ENCODE measurements at places on chromosomes 3 and 15.

- no peak for DNase-seq
Measured at GRCh38 chr3:147354623-147355022, 51.7 kb downstream of the ZIC4 start.

GRCh38 chr3:192819001-192819569 is 91.7 kb upstream of the FGF12 start:
- DNase-seq: no peak

DNA sequence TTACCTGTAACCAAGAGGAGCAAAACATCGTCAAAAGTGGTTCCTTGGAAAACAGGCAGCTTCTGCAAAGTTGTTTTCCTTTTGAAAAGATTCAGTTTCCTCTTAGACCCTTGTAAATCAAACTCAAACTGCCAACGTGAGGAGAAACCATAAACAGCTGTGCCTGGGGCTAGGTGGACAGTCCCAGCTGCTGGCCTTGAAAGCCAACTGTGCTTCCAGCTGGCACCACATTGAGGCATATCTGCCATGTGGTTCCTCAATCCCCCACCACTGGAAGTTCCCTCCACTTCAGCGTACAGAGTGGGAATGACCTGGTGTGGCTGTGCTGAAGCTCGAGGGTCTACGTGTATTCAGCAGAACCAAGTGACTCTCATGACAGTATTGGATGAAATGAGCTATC is 40.9 kb downstream of the HRH1 start:
- DNase-seq: no peak

DNA sequence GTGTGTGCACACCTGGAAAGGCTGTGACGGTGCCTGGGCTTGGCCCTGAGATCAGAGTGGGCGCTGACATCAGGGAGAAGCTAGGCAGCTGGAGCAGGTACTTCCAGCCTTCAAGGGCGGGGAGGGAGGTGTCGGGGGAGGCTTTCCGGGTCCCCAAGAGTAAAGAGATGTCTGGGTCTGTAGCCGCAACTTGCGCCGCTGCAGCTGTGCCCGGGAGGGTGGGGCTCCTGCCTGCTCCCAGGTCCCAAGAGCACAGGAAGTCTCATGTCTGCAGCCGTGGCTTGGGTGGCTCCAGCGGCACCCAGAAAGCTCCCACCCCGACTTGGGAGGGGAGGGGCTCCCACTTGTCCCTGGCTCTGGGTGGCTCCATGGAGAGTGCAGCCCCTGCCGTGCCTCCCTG is 103.2 kb upstream of the BNIP2 start:
- no peak for DNase-seq

GRCh38 chr15:90868261-90868689 is at the start of gene FURIN:
TSS of gene FURIN (plus strand) at chr15:90868588. CDS start at chr15:90875741, 7,153 bp downstream.
- no peak for DNase-seq

DNA sequence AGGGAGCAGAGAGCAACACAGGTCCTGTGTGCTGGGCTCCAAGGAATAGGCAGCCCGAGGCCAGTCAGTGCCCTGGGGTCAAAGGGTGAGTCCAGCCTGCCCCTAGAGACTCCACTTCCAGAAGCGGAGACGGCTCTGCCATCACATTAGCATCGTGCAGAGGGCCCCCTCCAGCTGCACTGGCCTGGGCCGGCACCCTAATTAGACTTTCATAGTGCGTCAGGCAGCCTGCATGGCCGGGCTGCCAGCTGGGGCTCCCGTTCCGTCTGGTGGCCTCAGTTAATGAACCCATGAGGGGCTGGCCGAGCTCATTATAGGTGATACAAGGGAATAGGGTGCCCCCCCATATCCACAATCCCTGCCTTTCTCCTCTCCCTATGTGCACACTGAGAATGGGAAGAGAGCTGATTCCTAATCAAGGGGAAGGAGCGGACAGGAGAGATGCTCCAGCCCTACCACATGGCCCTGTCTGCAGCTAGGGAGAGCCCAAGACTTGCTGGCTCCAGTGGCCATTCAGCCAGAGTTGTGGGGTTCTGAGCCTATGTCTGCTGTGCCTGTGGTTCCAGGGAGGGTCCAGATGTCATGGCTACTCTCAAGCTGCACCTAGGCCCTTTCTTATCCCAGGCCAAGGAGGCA is 128.0 kb downstream of the SRGAP3 start:
- DNase-seq: no peak

DNA sequence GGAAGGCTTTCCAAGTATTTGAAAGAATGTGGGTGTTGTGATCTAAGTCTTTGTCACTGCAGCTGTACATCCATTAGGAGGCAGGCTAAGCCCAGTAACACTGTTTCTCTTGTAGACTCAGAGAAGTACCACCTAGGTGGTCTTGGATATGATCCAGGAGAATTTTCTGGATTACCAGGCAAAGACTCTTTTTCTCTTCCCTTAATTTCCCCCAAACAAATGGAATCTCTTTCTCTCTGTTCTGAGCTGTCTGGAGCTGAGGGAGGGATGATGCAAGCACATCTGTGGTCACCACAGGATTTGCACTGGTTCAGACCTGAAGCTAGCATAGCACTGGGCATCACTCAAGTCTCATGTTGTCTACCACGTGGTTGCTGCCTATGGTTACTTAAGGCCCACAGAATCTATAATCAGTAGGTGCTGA is 227.6 kb downstream of the NECTIN3 start:
- no peak for DNase-seq

DNA sequence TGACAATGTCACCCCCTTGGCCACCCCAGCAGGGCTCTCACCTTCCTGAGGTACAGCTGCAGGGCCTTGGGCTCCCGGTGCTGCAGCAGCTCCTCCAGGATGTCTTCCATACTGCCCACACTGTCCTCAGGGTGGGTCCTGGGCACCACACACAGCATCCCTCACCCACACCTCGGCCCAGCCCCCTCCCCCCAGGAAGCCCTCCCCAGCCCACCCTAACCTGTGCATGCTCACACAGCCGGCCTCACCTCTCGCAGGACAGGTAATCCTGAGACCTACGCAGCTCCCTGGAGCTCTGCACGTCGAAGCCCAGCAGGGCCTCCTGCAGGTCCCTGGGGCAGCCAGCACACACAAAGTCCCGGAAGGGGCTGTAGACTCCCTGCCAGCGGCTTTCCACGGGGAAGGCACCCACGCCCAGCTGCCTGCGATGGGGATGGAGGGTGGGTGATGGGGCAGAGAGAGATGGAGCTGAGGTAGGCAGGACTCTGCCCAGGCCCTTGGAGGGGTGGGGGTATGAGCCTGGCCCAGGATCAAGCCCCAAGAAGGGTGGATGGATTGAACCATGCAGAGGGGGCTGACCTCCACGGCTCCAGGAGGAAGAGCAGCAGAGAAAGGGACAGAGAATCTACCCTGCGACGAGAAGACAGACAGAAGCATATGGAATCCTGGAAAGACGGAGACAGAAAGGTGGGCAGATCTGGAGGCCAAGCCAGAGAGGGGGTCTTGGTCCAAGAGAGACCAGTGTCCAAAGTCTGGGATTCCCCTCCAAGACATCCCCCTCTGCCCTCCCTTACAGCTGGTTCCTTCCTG is 16.7 kb downstream of the ALS2CL start:
- DNase-seq: no peak

DNA sequence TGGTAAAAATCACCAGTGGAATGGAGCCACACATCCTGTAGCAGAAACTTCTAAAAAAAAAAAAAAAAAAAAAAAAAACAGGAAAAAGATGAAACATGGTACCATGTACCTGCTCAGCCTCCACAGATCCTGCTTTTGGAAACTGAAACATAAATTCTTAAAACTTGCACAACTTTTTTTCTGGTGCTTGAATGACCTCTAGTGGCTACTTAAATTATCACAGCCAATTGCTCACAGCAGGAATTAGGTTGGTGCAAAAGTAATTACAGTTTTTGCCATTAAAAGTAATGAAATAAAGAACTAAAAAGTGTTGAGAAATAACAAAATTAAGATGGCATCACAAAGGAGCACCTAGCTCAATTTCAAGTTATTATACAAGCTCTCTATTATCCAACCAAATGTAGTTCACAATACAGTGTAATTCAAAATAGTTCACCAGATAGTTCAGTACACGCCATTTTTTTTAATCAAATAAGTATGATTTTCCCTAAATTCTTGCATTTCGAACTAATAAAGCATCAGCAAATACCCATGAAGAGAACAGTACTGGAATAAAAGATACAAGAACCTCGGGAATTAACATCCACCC is 80.6 kb downstream of the ULK4 start:
- no peak for DNase-seq

- no peak for DNase-seq
Measured at GRCh38 chr15:52496175-52496574, 32.5 kb downstream of the MYO5A start.

DNA sequence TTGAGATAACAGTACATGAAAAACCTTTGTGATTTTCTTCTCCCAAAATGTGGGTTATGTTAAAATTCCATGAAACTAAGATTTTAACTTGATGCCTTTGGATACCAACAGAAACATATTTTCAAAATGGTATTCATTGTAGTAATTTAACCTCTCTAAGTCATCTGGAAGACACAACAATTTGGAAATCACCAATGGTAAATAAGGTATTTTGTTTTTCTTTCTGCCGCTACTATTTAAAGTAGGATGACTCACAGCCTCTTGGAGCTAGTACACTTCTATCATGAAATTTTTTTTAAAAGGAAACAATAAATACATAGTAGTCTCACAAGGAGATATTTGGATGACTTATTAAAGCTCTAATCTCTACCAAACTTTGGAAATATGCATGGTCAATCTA is 291.6 kb upstream of the VEPH1 start:
- DNase-seq: no peak

DNA sequence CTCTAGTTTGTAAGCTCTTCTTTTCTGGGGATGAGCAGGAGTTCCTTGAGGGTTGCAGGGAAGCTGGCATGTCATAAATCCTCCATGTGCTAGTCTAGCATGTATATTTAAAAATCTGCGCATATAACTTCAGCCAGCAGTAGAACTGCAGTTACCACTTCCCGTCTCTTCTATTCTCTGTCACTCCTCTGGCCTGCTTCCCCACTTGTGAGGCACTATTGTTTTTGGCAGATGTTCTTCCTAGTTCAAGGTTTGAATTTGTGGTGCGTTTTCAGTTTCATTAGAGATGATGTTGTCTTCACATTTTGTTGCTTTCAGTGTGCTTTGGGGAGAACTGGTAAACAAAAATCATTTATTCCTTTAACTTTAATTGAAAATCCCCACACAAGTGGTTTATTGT is 169.1 kb upstream of the ZPLD1 start:
- DNase-seq: no peak

DNA sequence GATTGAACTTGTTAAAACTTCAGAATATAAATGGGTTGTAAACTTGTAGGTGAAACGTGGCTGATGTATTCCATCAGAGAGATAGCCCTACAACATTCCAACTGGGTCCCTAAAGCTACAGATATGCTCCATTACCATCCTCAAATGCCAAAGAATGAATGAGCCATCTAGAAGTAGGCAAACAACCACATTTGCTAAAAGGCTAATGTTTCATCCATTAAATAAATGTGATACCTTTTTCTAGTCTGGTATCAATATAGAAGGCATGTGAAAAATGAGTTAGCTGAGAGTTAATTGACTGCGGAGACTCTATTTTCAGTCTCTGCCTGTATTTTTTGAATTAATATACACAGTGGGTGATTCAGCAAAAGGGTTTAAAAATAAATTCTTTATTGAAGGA is 203.8 kb downstream of the RBMS3 start:
- DNase-seq: no peak

GRCh38 chr3:109478614-109479013 is 141.3 kb upstream of the DPPA4 start:
- no peak for DNase-seq

DNA sequence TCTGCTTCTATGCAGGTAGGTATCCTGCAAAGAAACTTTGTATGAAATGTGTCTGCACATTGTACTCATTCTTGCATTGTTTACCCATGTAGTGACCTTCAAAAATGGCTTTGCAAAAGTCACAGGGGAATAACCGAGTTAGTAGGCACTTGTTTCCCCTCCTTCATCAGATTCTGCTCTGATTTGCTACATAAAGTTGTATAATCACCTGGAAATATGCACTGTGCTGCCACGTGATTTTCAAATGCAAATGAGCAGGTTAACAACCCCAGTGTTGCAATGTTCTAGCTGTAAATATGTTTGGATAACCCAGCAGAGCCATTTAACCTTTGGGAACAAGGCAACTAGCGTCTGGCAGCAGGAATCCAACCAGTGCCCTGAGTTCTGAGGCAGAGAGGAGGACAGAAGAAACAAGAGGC is at the start of gene KNG1:
Gene KNG1, plus strand, starts transcription at position 321 of the 419 bp plus-strand sequence. CDS start 184 bp downstream, outside the sequence.
- DNase-seq: no peak

GRCh38 chr3:13135811-13136321 is 62.6 kb upstream of the IQSEC1 start:
- DNase-seq: no peak

GRCh38 chr3:41464858-41465257 is 265.6 kb downstream of the CTNNB1 start:
- DNase-seq: no peak

DNA sequence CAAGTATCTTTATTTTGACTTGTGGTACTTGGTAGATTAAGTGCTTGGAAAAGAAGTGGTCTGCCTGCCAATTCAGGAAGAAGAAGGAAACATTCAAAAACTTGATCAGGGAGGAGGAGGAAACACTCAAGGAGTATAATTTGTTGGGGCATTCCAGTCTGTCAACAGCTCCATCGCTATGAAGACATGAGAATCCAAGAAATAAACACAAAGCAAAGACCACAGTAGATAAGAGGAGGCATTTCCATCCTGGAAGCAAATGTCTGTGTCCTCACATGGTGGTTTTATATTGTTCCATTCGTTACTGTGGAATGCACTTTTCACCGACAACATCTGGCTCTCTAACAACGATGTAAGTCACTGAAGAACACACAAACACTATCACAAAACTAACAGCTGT is 176.1 kb upstream of the FRMD4B start:
- DNase-seq: no peak

DNA sequence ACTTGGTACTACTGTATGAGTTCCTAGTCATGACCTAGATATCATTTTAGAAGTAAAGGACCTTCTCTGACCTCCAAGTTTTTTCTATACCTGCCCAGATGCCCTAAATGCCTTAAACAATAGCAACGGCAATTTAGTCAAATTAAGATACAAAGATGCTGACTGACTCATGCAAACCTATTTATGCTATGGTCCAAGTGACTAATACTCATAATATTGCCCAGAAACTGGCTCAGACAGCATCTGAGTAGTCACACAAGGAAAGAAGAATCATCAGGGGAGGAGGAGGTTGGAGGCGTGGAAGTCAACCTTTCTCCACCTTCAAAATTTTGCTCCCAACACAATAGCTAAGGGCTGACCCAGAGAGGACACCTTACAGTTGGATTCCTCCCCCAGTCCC is 6.8 kb downstream of the FYCO1 start:
- DNase-seq: no peak

DNA sequence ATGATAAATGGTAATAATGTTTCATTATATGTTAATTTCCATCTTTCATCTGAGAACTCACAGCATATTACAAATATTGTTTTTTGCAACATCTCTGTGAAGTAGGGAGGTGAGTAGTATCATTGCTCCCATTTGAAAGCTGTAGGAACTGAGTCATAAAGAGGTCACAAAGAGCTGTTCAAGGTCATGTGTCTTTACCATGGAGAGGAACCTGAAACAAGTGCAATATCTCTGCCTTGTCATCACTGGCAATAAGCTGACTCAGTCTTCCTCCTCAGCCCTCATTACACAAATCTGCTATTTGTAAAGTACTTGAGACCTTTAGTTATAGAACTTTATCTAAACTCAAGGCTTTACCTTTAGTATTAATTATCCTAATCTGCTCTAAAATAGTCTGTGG is 4.4 kb upstream of the ATP13A4 start:
- DNase-seq: no peak

Data from NCI-H1694 (cell line).